ENCODE measurements at places on chromosomes 3 and 15.

GRCh38 chr3:13161771-13162535 is 88.7 kb upstream of the IQSEC1 start:
- DNase-seq = no peak

DNA sequence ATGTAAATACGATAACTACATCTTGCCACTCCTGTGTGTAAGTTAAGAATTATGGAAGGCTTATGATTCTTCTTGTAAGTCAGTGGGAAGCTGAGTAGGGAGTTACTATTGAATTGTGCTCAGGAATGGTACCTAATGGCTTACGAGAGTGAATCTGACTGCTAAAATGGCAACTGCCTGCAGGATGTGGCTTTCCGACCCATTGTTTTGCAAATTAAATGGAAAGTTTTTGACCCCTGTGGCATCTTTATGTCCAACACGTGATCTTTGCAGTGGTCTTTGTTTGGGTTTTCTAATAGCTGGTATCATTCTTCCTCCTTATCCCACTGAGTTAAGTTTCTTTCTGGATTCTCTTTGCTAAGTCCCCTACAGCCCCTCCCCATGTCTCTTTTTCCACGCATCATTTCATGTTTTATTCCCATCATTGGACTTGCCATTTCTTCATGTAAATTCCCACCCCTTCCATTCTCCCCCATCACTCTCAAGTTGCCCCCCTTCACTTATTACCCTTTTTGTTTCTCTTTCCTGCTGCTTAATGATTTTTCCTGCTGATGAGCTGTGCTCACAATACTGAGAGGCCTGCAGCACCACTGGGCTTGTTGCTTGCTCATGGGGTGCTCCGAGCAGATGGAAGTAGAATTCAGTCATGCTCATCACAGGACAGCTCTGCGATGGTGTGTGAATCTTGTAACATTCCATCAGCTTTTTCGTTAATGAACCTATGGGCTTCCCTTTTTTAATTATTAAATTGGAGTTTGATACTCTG is 428.2 kb upstream of the IL12A start:
- DNase-seq = no peak

- DNase-seq = no peak
Measured at GRCh38 chr15:58535337-58535736, 103.5 kb downstream of the LIPC start.

- DNase-seq = no peak
Measured at GRCh38 chr3:123397921-123398785, 50.7 kb downstream of the ADCY5 start.

- DNase-seq = no peak
Measured at GRCh38 chr3:128328546-128329458, 137.9 kb downstream of the DNAJB8 start.

DNA sequence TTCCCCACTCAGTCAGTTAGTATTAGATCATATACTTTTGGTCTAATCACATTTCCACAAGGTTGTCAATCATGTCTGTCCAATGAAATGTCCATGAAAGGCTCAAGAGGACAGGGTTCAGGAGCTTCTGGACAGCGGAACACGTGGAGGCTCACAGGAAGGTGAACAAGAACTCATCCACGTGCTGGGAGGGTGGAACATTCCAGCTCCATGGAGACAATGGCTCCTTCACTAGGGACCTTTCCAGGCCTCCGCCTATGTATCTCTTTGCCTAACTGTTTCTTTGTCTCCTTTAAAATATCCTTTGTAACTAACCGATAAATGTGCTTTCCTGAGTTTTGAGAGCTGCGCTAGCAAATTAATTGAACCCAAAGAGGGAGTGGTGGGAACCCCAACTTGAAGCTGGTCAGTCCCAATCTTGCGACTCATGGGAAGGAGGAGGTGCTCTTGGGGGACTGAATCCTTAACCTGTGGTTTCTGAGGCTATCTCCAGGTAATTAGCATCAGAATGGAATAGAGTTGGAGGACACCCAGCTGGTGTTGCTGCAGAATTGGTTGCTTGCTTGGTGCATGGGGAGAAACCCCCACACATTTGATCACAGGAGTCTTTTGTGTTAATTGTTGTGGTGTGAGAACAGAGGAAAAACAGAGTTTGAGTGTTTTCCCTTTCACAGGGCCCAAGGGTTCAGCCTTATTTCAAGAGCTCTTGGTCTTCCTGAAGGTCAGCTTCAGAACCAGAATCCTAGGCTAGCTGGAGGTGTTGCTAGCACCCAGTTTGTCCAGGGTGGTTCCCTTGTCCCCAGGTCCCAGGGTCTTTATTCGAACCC is 3.0 kb upstream of the TKT start:
- no peak for DNase-seq

DNA sequence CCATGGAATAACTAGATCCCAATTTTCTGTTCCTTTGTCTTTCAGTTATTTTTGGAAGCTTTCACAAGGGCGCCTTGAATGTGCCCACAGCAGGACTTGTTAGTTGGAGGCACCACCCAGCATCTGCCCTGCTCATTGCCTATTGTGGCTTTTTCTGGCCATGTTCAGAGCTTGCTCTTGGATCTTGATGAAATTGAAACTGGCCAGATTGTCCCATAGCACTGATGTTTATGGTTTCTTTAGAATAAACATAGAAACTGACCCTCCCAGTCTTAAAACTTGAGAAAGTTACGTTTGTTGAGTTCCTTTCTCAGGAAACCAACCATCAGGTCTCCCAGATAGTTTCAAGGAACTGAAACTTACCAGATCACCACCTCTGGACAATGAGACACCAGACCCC is 474.7 kb downstream of the IL5RA start:
- DNase-seq = no peak

DNA sequence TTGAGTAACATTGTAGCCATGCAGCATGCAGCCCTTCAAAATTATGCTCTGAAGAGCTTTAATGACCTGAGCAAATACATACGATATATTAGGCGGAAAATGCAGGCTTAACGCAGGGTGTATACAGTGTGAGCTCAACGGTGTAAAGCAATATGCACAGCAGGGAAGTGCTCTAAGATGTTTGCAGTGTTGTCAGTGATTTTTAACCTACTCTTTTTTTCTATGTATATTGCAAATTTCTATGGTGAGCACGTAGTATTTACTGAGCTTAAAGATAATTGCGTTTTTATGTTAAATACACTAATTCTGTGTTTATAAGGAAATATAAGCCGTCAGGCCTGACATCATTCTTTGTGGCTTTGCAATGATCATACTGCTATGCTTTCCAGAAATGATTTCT is 42.1 kb downstream of the DGKG start:
- DNase-seq = no peak

GRCh38 chr3:151721294-151721693 is 12.4 kb upstream of the AADACL2 start:
- DNase-seq = no peak

DNA sequence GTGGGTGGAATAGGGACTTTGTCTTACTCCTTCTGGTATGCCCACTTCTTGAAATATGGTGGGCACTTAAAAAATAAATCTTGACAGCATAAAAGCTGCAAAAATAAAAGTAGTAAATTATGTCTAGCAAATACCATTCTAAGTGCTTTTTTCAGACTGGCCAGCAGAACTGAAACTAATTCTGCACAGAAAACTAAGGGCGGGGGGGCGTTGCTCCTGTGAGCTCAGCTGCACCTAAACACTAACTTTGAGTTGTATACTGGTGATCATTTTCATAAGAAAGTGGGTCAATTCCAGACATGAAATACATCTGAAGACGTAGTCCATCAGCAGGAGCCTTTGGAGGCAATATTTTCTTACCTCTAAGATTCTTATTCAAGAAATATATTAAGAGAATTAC is 114.8 kb downstream of the WDR76 start:
- no peak for DNase-seq

All from NCI-H510A (cell line).